ENCODE measurements at places on chromosomes 13 and 19.

GRCh38 chr19:8721334-8721733 is at the start of gene OR2Z1:
Gene OR2Z1 (plus strand): TSS chr19:8721634. CDS start chr19:8731029, 9,395 bp downstream.
- no peak for DNase-seq

GRCh38 chr13:69306766-69307165 is 800.9 kb upstream of the ATXN8OS start:
- no peak for DNase-seq

DNA sequence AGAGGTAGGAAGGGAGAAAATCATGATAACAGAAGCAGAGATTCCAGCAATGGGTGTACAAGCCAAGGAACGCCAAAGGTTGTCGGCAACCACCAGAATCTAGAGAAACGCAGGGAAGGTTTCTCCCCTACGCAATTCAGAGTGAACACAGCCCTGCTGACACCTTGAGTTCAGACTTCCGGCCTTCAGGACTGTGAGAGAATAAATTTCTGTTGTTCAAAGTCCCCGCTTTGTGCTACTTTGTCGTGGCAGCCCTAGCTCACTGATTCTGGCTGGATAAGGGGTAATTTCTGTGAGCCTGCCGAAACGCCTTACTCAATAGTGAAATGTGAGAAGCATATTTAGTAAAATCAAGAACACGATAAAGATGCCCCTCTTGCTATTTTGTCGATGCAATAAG is 5.3 kb upstream of the CLEC4G start:
- no peak for DNase-seq

DNA sequence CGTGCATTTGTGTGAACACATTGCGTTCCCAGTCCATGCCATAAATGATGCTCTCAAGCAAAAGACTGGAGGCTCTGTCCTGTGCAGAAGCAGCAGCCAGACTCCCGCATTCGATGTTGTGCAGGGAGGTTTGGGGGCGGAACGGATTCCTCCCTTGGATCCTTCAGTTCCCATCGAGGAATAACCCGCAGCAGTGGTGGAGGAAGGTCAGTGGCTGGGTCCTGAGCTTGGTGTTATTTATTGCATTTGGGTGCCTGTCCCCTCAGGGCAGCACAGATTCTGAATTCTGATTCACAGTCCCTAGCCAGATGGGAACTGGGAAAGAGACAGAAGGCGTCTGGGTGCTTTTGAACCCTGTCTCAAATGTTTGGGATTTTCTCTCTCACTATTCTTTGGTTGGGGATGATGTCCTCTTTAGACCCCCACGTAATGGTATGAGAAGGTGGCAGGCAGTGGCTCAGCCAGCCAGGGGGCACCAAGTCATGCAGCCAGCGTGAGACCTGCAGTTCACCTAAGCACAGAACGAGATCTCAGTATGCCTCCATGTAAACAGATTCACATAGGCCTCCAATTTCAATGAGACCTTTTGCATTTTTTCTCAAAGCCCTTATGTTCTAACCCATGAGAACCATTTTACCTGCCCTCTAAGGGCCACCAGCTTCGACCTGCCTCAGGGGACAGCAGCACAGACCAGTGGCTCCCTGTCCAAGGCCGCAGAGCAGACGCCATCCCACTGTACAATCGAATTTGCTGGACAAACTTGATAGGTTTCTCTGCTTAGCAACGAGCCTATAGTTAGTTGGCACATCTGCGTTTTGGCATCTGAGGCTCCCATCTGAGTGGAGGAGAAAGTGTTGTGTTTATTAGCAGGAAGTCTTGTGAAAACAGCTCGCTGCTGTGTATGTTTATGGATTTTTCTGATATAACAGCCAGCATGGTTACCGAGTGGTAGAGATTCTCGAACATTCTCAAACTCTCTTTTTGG is 17.8 kb downstream of the KCTD15 start:
- DNase-seq = no peak

GRCh38 chr19:1787116-1787515 is 25.0 kb downstream of the ATP8B3 start:
- DNase-seq = no peak

DNA sequence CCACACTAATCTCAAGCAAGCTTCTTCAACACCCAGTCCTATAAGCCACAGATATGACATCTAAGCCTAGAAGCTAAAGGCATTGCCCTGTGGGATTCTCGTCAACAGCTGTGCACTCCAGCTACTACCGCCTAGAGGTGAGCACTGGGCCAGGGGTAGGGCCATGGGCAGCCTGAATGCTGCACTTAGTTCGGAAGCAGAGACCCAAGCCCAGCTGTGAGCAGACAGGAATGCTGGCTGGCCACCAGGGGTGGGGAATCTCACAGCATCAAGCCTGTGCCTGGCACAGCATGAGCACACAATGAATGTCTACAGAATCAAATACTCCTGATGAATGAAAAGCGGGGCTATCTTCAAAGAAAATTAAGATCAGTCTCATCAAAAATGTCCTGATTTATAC is 167.5 kb upstream of the UBL3 start:
- DNase-seq = no peak

- DNase-seq = no peak
These were observed 171.9 kb downstream of the TBC1D4 start for GRCh38 chr13:75309981-75310580.

GRCh38 chr13:73467125-73467524 is 408.3 kb downstream of the KLF5 start:
- DNase-seq = no peak

- DNase-seq = no peak
These were observed 44.2 kb downstream of the WASF3 start for GRCh38 chr13:26601669-26602068.

DNA sequence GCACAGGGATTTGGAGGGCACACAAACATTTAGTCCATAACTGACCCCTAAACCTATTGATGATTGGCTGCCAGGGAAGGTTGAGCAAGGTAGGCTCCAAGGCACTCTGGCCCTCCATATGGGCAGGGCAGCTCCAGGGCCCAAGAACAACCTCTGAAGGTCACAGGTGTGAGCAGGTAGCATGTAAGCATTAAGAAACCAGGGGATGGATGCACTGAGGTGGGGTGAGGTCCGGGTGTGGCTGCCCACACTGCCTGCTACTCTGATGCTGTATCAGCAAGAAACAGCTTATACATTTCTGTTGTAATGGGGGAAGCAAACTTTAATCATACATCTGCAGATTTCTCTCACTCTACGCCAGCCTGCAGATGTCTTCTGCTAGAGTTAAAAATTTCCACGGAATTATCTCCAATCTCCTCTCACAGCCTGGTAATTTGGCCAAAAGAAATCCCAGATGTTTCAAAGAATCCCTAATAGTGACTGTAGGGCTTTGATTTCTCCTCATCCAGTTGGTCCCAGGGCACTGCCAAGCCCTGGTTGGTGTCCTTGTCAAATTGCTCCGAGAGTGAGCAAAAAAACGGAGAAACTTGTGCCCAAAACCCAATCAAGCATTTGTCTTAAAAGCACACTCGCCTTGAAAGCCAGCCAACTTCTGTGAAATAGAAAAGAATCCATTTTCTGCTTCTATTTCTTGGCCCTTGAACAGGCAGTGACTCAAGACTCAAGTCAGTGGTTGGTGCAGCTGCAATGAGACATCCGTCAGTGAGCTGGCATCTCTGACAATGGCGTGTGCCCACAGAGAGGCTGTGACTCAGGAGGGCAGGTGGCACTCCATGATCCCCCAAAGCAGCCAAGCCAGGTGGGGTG is 72.5 kb upstream of the MRI1 start:
- DNase-seq = no peak

DNA sequence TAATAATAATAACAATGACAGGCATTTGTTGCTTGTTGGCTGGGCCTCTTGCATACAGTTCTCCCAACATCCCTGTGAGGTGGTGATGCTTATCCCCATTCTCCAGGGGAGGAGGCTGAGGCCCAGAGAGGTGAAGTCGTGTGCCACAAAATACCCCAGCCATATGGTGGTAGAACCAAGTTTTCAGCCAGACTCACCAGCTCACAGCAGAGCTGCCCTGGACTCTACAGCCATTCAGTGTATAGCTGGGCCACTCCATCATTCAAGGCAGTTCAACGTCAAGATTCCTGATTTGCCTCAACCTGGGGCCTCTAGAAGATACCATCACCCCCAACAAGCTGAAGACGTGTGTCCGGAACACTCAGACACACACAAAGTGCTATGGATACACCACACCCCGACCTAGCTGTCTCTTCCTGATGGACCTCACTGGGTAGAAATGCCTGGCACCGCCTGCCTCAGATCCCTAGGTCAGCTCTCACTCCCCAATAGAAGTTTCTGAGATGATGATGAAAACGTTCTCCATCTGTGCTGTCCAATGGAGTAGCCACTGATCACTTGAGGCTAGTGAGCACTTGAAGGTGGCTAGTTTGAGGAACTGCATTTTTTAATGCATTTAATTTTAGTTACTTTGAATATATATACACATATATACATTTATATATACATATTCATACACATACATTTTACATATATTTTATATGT is 4.3 kb upstream of the CEACAM19 start:
- DNase-seq = no peak

DNA sequence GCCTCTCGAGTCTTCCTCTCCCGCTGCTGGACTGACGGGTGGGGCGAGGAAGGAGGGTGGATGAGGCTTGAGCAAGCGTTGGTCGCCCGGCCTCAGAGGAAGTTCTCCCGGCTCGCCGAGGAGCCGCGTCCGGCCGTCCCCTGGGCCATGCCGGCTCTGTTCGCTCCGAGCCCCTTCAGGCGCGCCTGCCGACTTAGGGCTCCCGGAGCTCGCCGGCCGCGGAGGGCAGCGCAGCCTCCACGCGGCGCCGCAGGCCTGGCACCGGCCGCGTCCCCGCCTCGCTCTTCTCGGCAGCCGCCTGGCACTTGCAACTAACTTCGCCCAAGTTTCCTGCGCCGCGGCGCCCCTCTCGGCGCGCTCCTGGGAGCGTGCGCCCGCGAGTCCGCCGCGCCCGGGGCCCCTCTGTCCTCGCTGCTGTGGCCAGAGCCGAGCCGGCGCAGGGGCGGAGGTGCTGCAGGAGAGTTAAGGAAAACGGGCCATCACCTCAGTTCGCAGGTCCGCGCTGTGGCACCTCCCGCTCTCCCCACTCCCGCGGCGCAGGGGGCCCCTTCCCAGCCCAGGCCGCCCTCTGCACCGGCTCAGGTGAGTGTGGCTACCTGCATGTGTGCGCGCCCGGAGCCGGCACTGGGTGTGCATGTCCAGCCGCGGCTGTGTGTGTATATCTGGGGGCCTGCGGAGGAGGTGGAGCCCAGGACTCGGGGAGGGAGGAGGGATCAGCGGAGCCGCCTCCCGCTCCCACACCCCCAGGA is 641 bp upstream of the SOX21 start:
- DNase-seq = no peak

GRCh38 chr19:3798137-3798536 is 12.0 kb upstream of the MATK start:
- no peak for DNase-seq

- DNase-seq = no peak
These were observed 25.4 kb downstream of the MIR17HG start for GRCh38 chr13:91372911-91373310.

- no peak for DNase-seq
These were observed 194.1 kb downstream of the TDRD3 start for GRCh38 chr13:60590800-60591747.

DNA sequence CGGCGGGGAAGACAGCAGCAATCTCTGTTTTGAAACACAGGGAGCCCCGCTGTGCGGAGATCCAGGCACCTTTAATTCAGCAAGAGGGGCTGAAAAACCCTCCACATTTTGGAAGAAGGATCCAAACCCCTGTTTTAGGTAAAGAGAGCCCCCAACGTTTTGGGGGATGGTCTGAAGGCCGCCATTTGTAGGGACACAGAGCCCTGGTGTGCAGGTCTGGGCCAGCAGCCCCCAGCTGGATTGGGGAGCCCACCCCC is 3.5 kb upstream of the HOOK2 start:
- DNase-seq = no peak

GRCh38 chr13:32989942-32990341 is 26.3 kb upstream of the KL start:
- DNase-seq = no peak

DNA sequence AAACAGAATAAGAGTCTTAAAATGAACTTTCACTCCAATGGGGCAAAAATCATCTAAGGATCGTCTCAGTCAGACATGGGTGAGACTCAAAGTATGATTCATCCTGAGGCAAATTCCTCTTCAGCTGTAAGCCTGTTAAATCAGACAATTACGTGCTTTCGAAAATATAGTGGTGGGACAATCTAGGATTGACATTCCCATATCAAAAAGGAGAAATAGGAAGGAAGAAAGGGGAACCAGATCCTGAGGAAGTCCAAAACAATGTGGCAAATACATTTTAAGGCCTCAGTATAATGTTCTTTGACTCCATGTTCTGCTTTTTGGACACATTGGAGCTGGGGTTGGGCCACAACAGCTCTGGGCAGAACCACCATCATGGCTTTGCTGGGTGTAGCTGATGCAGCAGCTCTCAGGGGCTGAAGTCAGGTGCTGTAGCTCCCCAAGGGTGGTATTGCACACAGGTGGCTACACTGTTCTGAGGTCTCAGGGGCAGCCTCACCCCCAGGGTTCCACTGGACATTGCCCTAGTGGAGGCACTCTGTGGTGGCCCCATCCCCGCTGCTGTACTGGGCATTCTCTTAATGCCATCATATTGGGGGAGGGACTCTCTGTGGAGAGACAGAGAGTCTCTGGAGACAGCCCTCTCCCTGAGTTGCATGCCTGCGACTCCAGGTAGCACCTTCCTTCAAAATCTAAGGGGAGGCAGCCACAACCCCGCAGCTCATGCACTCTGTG is 5.7 kb upstream of the FPR3 start:
- DNase-seq = no peak

- no peak for DNase-seq
These were observed 423 bp downstream of the LSM14A start for GRCh38 chr19:34172661-34173192.

DNA sequence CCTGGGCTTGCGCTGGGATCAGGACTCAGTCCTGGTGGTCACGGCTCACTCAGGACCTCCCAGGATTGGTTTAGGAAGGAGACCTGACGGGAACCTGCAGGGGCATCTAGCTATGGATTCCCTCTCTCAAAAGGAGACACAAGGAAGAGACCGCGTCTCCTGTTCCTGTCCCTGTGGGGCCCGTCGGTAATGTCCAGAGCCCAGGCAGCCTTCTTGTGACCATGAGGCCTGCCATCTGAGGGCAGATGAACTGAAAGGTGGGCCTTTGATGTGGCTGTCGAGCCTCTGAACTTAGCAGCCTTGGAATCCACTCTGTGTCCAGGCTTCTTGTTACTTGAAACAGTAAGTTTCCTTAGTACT is 31.5 kb upstream of the MIER2 start:
- no peak for DNase-seq

- no peak for DNase-seq
These were observed 774 bp downstream of the SLC7A10 start for GRCh38 chr19:33224694-33225457.

DNA sequence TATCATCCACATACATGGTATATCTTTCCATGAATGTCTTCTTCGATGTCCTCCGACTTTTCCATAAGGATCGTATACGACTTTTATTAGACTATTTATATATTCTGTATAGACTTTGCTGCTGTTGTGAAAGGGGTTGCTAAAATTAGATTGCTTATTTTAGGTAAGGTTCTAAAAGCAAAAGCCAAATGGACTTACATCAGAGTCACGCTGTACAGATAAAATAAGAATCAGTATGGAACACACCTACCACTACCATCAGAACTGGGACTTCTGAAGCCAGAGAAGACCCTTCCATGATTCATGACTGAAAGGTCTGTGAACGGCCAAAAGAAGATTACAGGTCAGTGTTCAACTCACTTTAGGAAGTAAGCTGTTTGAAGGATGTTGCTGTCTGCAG is 8.9 kb downstream of the ANKRD27 start:
- no peak for DNase-seq

GRCh38 chr13:49220036-49220855 is at the start of gene MLNR:
Gene MLNR (plus strand): TSS chr13:49220338. CDS start chr13:49220338, 0 bp downstream.
- no peak for DNase-seq
